ENCODE measurements at places on chromosomes 4 and X.

DNA sequence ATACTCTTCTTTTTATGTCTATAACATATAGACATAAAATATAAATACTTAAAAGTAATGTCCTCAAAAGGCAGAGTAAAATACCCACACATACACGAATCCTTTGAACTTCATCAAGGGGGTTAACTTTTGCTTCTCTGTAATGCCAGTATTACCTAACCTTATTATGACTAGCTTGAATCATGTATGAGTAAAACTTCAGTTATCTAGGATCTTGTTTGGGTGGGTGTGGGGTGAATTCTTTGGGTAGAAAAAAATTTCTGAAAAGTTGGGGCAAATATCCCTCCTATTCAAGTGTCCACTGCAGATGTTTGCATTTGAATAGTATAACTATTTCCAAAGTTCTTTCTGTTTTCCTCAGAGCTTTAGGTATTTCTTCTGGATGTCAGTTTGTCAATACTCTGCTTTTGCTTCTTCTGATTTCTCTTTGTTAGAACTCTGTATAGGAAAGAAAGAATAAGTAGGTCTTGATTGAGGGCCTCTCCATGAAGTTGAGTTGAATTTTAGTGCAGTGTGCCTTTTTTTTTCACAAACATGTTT is 173.8 kb downstream of the ADGRL3 start:
- no peak for DNase-seq

GRCh38 chrX:20046864-20047263 is 56.0 kb upstream of the BCLAF3 start:
- no peak for DNase-seq

DNA sequence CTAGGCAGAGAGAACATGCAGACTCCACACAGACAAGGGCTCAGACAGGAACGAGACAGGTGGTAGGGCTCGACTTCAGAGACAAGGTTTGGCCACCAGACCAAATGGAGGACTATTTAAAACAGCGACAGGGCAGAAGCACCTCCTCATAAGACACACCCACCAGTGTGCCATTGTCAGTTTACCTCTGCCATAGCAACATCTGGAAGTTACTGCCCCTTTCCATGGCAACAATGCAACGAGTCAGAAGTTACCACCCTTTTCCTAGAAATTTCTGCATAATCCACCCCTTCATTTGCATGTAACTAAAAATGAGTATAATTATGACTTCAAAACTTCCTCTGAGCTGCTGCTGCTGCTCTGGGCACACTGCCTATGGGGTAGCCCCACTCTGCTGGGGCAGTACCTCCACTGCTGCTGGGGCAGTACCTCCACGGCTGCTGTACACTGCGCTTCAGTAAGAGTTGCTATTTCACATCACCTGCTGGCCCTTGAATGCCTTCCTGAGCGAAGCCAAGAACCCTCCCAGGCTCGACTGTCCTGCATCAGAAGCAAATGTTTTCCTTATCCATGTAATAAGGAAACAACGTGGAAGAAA is 2222.3 kb upstream of the AGA start:
- DNase-seq, result no peak

DNA sequence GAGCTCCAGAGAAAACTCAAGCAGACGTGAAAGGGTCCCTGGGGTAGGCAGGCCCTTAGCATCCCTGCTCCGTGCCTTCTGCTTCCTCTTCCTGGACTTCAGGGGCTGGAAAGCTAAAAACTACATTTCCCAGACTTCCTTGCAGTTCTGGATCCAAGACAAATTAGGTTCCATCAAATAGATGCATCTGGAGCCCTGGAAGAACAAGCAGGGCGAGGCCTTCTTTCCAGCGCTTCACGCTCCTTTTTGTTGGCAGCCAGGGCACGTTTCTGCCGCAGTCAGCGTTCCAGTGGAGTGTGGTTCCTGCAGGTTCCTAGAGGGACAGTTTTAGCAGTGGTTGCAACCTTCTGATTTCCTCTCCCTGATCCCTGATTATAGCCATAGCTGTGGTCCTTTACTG is 53.6 kb upstream of the MSX1 start:
- no peak for DNase-seq

- no peak for DNase-seq
These were observed 10.6 kb upstream of the AMOT start for GRCh38 chrX:112851161-112851779.

- no peak for DNase-seq
These were observed 76.0 kb downstream of the TMEM131L start for GRCh38 chr4:153542131-153542530.

DNA sequence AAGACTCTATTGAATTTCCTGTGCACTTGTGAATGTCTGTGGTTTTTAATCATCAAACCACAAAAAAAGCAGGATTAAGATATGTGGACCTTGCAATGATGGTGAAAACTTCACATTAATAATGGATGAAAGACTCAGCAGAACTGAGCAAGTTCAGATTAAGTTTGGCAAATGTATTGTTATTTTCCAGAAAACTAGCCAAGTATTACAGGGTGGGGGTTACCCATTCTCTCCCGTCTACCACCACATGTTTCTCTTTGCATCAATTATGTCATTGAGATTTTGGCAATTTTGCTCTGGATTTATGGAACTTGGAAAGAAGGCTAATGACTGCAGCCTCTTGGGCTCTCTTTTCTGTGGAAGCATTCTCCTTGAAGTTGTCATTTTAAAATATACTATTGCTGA is 577.1 kb downstream of the ANKRD50 start:
- DNase-seq, result no peak

- no peak for DNase-seq
These were observed 115.7 kb downstream of the SLIT2 start for GRCh38 chr4:20367446-20367845.

DNA sequence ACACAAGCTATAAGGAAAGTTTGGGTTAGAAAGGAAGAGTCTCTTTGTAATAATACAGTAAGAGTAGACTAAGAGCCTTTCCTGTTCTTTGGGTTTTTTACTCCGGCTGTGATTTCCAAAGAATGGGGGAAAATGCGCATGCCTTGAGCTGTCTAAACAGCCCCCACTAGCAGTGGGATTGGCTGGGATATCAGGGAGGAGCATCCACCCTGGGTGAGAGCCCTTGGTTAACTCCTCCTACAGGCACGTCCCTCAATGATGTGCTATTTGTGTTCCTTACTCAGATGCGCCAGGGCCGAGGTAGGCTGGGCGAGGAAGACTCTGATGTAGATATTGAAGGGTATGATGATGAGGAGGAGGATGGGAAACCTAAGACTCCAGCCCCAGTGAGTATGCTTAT is 74.0 kb upstream of the OGT start:
- DNase-seq, result no peak

DNA sequence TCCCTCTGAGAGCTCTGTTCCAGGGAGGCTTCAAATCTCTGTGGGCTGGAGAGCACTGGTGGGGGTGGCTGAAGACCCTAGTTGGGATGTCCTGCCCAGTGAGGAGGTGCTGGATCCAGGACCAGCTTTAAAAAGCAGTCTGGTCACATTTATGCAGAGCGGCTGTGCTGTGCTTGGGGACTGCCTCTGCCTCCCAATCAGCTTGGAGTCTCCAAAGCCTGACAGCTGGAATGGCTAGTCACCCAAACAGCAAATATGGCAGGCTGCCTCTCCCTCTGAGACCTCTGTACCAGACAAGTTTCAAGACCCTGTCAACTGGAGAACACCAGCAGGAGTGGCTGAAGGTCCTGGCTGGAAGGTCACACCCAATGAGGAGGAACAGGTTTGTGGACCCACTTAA is 848.1 kb upstream of the DIAPH2 start:
- no peak for DNase-seq

GRCh38 chrX:50000937-50001542 is 78.6 kb downstream of the CLCN5 start:
- DNase-seq, result no peak

- DNase-seq, result no peak
These were observed 142.3 kb upstream of the BMPR1B start for GRCh38 chr4:94615451-94615850.
